ENCODE measurements at places on chromosomes 5 and 9.

GRCh38 chr5:107875833-107876232 lies 205.1 kb upstream of the EFNA5 start:
- no peak for DNase-seq

DNA sequence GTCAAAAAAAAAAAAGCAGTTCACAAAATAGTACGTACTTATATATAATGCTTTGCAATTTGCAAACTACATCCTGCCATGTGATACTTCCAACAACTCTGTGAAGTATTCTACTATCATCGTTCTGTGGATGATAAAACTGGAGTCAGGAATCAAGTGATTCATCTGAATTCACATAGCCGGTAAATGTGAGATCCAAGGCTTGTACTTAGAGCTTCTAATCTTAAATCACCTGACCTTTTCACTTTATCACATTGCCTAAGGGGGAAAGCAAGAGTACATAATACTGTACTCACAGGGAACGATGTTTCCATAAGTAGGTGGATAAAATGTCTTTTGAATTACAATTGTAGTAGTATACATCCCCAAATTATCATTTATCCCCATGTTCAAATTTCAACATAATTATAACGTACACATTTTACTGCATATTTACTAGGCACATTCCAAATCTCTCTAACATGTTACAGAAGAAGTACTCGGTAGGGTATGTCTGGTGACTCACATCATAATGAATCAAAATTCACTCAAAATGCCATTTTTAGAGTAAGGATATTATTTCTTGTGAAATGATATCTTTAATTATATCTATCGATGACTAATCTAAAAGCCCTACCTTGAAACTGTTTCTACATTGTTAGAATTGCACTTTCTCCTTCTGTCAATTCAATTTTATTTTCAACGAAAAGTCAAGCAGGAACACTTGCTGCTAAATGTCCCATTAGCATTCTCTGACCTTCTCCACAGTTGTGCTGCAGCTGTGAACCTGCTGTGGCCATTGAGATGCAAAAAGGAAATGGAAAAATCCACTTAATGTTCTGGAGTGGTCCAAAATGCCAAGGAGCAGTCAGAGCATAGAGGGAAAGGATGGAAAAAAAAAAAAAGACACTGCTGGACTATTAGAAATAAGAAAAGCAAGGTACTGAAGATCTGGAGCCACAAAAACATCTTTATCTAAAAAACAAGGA lies 78.9 kb downstream of the OR2K2 start:
- no peak for DNase-seq

DNA sequence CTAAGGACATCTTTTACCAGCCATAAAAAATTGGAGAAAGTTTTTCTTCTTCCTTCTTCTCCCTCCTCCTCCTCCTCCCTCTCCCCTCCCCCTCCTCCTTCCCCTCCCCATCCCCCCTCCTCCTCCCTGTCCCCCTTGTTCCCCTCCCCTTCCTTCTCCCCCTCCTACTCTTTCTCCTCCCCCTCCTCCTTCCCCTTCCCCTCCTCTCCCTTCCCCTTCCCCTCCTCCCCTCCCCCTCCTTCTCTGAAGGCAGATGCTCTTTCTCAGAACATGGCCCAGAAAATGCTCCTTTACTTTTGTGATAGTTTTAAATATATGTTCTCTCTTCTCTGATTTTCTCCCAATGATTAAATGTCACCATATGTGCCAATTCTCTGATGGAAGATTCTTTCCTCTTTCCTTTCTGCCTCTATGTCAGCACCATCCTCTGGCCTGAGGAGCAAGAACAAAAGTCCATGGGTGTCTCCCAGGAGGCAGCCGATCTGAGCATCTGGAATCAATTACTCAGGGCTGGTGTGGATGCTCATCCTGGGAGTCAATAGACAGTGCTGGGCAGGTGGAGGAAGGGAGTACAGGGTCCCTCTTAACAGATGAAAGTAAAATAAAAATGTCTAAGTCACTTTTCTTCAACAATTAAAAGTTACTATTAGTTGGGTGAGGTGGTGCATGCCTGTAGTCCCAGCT lies 63.0 kb upstream of the GNA14 start:
- DNase-seq, result no peak

DNA sequence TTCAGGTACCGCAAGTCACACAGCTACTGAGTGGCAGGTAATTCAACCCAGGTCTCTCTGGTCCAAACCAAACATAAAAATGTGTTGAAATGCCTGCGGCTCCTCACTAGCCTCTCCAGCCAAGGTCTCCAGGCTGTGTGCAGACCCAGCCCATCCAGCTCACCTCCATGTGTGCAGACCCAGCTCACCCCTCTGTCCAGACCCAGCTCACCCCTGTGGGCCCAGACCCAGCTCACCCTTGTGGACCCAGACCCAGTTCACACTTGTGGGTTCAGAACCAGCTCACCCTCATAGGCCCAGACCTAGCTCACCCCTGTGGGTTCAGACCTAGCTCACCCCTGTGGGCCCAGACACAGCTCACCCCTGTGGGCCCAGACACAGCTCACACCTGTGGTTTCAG lies 188.0 kb upstream of the ADCY2 start:
- no peak for DNase-seq

- DNase-seq, result no peak
Measured at GRCh38 chr9:81979196-81979595, 9.4 kb upstream of the SPATA31D1 start.

DNA sequence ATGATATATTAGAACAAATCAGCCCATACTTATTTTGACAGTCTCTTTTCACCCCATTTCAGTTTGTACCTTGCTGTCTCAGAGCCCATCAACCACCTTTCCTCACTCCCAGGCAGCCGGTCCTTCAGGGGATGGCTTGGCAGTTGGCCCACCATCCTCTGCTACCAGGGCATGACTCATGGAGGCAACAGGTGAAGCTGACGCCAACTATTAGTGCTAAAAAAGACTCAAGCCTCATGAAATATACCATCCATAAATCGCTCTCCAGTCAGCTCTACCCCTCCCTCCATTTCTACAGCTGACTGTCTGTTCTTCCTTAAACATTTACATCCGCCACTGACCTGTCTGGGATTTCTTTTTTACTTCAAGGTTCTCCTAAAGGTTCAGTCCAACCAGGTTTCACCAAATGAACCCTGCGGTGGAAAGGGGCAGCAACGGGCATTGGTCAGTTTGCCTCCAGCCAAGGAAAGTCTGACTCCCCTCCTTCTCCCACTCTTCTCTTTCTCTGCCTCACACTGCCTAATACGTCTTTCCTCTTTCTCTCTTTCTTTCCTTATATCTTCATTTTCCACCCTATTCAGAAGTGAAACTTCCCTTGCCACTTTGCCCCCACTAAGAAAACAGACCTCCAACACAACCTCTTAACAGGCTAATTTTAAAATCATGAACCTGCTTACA lies 439.1 kb downstream of the RAB3C start:
- no peak for DNase-seq

DNA sequence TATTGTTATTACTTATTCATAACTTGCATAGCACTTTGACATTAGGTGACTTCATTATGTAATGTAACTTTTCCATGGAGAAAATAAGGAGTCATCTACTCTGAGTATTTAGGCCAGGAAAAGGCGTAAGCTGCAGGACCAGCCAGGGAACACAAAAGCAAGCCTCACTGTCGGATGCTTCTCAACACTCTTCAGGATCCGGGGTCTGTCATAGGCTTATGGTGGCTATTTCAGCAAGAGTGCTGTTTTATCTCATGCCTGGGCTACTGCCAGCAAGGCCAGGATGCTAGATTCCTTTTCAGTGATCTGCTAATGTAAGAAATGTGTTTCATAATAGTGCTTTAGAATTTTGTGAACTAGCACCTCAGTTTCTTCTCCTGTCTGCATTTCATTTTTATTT lies 162.4 kb downstream of the CHSY3 start:
- DNase-seq, result no peak

GRCh38 chr5:74767579-74767913 lies 497 bp downstream of the NSA2 start:
- no peak for DNase-seq

GRCh38 chr9:16460696-16461095 lies 409.8 kb downstream of the BNC2 start:
- DNase-seq, result no peak

GRCh38 chr5:145941448-145942130 lies 5.2 kb downstream of the SH3RF2 start:
- DNase-seq, result no peak

- no peak for DNase-seq
Measured at GRCh38 chr5:35087991-35088390, 40.2 kb upstream of the AGXT2 start.

GRCh38 chr5:16066810-16067209 lies 112.8 kb downstream of the MARCHF11 start:
- no peak for DNase-seq

DNA sequence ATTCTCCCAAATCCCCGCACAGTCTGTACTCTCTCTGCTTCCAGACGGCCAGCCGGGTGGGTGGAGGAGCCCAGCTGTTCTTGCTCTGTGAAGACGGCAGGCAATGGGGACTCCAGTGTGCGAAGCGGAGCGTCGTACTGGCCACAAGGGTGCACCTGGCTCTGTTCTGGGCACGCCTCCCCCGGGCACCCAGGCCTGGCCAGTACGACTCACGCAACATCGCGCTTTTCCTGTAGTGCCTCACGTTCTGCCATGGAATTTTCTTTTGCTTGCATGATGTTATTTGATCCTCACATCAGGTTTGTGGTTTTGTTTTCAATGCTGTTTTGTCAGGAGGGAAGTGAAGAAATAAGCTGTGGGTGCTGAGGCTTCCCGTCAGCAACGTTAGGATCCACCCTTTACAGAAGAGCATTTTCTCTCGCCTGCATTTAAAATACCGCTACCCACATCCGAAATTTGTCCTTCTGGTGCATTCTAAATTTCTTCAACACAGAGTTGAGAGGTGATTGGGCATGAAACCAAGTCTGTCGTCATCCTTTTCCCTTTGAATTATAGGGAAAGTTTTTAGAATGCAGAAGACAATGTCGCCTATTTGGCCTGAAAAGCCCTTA lies 311.7 kb downstream of the TRIM36 start:
- DNase-seq, result no peak

GRCh38 chr5:122126756-122127321 lies 2.5 kb upstream of the ZNF474 start:
- no peak for DNase-seq

- peak; percentile 20 for DNase-seq
Measured at GRCh38 chr9:113876151-113876992, at the start of gene ZNF618. Gene ZNF618 (plus strand): TSS chr9:113876309. CDS start chr9:113876381, 72 bp downstream.

GRCh38 chr9:105150991-105151685 lies 93.3 kb upstream of the SLC44A1 start:
- DNase-seq, result no peak

- DNase-seq, result no peak
Measured at GRCh38 chr5:180069589-180070247, 1.8 kb downstream of the RNF130 start.

- no peak for DNase-seq
Measured at GRCh38 chr5:102578362-102578761, 79.6 kb upstream of the SLCO6A1 start.

DNA sequence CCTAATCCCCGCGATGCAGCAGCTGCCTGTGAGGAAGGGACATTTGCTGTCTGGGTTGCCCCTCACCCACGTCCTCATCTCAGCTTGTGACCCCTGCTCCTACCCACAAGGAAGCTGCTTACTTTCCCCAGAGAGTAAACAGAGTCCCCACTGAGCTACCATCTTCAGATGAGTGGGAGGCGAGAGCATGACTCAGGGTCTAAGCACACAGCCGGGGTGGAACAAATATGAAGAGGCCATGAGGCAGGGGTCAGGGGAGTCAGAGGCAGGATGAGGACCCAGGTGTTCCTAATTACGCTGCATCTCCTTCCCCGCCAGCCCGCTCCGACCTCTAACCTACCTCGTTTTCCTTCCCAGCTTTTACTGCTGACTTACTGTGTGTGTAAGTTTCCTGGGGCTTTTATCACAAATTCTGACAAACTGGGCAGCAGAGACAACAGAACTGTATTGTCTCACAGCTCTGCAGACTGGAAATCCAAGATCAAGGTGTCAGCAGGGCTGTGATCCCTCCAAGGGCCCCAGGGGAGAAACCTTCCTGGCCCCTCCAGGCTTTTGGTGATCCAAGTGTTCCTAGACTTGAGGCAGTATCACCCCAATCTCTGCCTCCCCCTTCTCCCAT lies 94.0 kb upstream of the DNAH5 start:
- DNase-seq, result no peak

GRCh38 chr5:40121236-40121635 lies 558.5 kb upstream of the PTGER4 start:
- no peak for DNase-seq

GRCh38 chr9:107976767-107977166 lies 487.2 kb upstream of the KLF4 start:
- no peak for DNase-seq

- no peak for DNase-seq
Measured at GRCh38 chr9:112308588-112308987, 24.8 kb downstream of the PTBP3 start.

GRCh38 chr5:125176005-125176390 lies 429.6 kb upstream of the ZNF608 start:
- no peak for DNase-seq

All from stimulated activated CD4-positive, alpha-beta T cell treated with anti-CD3 and anti-CD28 coated beads, TNF-alpha, amount 100 ng/mL, for 24 hours (primary cell).